Suprapubic skin (tissue), 4 donors: ENCODE measurements at places on chromosomes 3 and 15.

- DNase-seq: no peak
Measured at GRCh38 chr3:141710888-141711616, 27.0 kb upstream of the RNF7 start.

DNA sequence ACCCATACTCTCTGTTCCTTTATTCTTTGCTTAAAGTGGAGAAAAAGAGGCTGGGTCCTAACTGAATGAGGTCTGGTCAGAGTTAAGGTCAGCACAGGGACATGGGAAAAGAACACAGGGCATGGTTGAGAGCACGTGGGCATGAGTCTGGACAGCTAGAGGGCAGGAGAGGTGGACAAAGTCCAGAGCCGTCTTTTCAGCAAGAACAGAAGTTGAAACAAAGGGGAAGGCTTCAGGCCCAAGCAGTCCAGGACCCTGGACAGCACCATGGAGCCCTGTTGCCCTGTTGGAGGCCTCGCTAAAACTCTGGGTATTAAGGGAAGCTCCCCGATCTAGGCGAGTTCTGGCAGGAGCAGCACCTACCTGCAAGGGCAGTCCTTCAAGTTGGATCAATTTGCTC lies 50.7 kb downstream of the XYLB start:
- DNase-seq: no peak

- no peak for DNase-seq
Measured at GRCh38 chr3:49910409-49911123, 6.9 kb upstream of the MST1R start.

GRCh38 chr3:178706411-178706810 lies 170.2 kb downstream of the KCNMB2 start:
- no peak for DNase-seq

- no peak for DNase-seq
Measured at GRCh38 chr3:71282976-71283375, 300.6 kb downstream of the FOXP1 start.

GRCh38 chr3:112965656-112966055 lies 9.2 kb downstream of the CD200R1 start:
- DNase-seq: no peak

- no peak for DNase-seq
Measured at GRCh38 chr3:64319391-64319790, 94.1 kb upstream of the PRICKLE2 start.

DNA sequence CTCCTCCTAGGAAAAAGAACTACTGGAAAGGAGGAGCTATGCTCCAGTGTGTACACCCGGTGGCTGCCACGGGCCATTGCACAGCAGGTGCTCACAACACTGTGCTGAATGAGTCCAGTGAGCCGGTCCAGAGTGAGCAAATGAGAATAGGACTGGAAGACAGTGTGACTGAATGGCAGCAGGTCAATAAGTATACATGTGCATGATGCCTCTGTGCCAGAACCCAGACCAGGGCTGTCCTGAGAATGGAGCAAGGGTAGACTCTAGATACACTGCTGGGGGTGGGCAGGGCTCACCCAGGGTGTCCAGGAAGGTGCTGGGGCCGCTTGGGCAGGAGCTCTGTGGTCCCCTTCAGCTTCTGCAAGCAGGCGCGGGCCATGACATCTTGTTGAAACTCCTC lies 8.3 kb downstream of the POLG start:
- no peak for DNase-seq

DNA sequence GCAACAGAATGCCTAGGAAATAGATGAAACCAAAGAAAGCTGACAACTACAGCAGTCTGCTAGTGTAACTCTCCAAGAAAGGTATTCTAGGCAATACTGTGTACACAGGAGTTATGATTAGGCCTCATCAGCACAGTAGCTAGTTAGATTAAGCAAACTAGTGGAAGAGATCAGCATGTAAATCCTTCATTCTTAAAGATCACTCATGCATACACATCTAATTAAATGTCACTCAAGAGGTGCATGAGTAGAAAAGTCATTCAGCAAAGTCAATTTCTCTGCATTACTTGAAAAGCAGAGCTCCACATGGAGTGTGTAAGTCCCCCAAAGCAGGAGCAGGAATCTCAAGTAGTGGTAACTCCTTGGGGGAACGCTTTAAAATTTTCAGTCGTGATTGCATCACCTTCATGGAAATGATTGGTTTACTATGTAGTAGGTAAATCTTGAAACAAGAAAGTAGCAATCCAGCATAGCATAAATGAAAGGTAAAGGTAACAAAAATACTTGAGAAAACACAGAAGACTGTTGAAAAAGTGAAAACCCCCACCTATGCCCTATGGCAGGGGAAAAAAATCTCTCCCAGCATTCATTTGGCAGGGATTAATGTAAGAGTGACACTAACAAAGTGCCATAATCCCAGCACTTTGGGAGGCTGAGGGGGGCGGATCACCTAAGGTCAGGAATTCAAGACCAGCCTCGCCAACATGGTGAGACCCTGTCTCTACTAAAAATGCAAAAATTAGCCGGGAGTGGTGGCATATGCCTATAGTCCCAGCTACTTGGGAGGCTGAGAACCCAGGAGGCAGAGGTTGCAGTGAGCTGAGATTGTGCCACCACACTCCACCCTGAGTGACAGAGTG lies 29.4 kb upstream of the PPIB start:
- DNase-seq: no peak

DNA sequence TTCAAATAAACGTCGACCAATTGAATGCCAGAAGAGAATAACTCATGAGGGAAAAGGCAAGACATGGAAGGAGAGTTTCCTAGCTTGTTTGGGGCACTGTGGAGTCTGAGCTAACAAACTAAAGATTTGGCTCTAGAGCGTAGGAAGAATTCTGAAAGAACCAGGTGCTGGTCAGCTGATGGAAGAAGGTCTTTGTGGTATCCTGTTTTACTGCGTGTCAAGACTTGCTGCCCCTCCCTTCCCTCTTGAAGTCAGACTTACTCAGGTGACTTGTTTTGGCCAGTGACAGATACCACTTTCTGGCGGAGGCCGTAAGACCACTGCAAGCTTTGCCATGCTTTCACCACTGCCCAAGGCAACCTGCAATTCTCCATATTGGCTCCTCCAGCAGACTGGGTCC lies 673 bp upstream of the HCLS1 start:
- no peak for DNase-seq

- DNase-seq: no peak
Measured at GRCh38 chr3:163951397-163951987, 1126.8 kb downstream of the SI start.
